ENCODE measurements at places on chromosomes 3 and 15. TPM values are rescaled to one million over a fixed set of nuclear protein-coding genes. Genes with fewer than 3 reads are reported as not detected.

DNA sequence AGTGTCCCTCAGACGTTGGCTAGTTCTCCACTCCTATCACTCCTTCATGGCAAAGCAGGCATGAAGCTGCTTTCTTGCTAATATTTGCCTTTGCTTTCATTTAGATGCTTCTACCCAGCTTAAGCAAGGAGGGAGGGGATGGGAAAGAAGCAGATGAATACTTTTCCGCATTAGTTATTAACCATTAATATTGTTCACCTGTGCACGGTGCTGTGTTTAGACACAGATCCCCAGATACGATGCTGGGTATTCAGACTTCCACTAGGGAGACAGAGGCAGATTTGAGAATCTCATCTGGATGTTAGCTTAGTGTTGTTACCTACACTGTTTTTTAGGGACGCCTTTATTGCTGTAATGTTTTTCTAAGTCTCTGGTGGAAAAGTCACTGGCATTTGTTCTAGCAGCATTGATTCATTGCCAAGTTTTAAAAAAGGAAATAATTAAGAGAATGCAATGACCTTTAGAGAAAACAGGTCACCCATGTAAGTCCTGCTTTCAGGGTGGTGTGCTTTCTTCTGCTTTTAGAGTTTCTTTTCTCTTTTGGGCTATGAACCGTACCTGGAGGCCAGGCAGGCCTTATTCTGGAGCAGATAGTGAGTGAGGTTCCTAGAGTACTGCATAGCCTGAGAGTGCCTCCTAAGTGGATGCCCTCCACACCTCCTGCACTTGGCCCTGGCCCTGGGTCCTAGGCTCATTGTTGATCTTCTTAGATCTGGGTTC lies 55.5 kb downstream of the MYZAP start:
- DNase-seq, result no peak

GRCh38 chr15:42421376-42421775 lies 62.1 kb downstream of the CAPN3 start:
- no peak for DNase-seq

- DNase-seq, result no peak
Measured at GRCh38 chr3:61872077-61872706, 310.8 kb downstream of the PTPRG start.

GRCh38 chr3:12679468-12679867 lies 15.6 kb upstream of the RAF1 start:
- DNase-seq, result no peak

- no peak for DNase-seq
Measured at GRCh38 chr3:101950510-101950909, 101.2 kb downstream of the NFKBIZ start.

DNA sequence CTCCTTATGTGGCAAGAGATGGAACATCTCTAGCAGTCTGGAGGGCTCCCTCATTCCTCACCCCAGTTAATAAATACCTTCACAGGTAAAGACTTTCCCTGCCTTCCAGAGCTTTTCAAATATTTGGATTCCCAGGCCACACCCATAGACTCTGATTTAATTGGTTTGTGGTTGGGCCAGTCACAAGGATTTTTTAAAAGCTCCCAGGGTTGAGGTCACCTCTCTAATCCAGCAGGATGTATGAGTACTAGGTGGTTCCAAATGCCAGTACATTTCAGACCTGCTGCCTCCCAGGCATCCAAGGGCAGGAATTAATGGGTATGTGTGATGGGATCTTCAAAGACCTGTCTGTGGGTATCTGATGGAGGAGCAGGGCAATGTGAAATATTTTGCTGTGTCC lies 312.8 kb downstream of the CLSTN2 start:
- no peak for DNase-seq

GRCh38 chr15:74402873-74403587 lies 30.7 kb downstream of the SEMA7A start:
- DNase-seq, result no peak

DNA sequence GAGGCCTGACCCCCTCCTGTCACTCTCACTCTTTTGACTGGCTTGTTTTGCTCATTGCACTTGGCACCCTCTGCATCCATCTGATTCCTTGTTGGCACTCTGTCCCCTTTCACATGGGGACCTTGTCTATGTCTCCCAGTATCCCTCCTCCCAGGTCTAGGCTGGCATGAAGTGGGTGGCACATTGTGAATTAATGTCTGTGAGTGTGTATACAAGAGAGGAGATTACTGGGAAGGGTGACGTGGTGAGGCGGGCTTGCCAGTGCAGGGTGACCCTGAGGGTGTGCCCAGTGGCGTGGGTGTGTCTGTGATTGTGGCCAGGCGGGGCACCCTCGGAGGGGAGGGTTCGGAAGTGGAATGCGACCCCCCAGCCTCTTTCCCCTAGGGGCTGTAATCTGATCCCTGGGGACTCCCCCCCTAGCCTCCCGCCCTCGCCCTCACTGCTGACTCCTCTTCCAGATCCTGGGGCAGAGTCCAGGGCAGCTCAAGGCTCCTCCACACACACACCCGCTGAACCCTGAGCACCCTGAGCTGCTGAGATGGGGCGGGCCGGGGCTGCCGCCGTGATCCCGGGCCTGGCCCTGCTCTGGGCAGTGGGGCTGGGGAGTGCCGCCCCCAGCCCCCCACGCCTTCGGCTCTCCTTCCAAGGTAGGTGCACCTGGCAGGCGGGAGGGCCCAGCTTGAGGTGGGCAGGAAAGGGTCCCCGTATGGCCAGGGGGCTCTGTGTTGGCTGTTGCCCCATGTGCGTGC lies at the start of gene SEMA3B:
TSS of gene SEMA3B (plus strand) at position 445 of the 749 bp plus-strand sequence. CDS start at position 539, 94 bp downstream.
- no peak for DNase-seq

- DNase-seq, result no peak
Measured at GRCh38 chr3:50484722-50485121, 18.7 kb downstream of the CACNA2D2 start.

DNA sequence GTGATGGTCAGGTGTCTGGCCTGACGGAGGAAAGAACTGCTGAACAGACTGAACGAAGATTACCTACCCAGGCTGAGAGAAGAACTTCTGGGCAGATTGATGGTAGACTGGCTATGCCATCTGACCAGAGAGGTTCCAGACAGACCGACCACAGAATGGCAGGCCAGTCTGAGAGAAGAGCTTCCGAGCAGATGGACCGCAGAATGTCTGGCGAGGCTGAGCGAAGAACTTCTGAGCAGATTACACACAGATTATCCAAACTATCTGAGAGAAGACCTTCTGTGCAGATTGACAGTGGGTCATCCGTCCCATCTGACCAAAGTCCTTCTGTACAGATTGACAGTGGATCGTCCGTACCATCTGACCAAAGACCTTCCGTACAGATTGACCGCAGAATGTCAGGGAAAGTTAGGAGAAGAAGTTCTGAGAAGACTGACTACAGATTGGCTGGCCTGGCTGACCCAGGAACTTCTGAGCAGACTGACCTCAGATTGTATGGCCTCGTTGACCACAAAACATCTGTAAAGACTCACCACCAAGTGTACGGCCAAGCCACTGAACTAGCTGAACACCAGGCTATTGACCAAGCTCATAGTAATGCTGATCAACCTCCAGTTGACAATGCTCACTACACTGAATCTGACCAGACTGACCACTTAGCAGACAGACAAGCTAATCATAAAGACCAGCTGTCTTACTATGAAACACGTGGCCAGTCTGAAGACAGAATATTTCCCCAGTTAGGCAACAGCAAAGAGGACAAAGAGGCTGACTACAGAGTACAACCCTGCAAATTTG lies 812 bp downstream of the TEX55 start:
- DNase-seq, result no peak

DNA sequence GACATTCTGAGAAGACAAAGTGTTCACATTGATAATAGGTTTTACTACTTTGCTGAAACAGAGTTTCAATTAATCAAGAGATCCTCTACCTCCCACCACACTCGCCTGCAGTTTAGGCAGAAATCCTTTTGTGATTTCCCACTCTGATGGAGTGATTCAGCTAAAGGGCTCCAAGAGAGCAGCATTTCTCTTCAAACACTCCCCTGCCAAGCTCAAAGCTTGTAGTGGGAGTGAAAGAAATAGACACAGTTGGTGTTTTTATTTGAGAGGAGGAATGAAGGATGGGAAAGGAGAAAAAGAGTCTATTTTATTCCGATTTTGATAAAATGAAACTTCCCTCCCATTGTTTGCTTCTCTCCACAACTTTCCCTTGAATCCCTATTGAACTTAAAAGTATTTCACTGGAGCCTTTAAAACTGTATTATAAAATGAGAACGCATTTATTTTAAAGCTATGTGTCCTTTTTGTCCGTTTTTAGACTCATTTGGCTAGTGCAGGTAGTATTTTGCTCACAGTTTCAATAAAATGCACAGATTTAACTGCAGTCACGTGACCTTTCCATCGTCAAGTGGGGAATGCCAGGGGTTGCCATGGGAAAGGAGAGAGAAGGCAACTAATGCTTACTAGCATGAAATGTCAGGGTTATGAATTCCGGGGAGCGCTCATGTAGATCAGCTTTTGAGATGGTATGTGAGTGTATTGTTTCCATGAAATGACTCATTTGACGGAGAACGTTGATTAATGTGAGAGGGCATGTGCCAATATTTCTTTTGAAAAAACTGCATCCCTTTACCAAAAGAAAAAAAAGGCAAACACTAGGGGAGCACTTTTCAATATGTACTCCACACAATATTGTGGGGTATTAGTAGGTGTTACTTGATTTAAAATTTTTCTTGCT lies 7.7 kb upstream of the OSBPL11 start:
- peak; percentile 41 for DNase-seq

- no peak for DNase-seq
Measured at GRCh38 chr3:166531730-166532129, 694.5 kb upstream of the BCHE start.

GRCh38 chr15:65971741-65971995 lies 102.4 kb downstream of the RAB11A start:
- DNase-seq, result no peak

GRCh38 chr3:106428565-106428994 lies 559.8 kb upstream of the CBLB start:
- DNase-seq, result no peak

- DNase-seq, result no peak
Measured at GRCh38 chr3:87625876-87626275, 349.5 kb upstream of the POU1F1 start.

DNA sequence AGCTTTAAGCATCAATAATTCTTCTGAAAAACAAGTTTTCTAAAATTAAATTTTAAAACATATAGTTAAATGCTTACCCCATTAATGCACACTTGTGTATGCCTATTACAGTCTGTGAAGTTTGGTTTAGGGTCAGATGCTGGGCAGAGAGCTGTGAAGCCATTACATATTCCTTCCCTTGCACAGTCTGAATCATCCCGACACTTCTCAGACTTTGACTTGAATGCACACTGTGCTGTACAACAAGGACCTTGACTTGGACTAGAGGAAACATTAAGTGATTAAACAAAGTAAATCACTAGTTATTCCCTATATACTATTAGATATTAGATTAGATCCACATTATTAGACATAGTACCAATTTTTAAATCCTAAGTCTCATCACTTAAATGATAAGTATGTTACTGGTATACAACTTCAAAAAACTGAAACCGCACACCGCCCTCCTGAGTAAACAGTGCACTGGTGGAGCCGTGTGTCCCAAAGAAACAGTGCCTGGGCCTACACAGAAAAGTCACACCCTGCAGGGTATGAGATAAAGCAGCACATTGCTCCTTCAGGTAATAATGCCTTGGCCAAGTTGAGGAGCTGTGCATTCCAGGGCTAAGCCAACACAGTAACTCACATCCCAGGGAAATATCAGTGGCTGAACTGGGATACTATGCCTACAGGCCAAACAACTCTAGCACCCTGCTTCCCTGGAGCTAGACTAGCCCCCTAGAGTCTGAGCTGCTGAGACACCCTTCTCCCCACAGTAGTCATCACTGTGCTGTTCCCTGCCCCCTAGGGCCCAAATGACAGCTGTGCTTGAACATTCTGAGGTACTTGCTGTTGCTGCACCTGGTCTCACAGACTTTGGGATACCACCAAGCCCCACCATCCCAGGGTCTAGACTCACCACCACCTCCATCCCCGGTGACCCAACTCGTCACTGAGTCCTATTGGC lies 137.5 kb downstream of the ADAM10 start:
- DNase-seq, result no peak

- DNase-seq, result peak; percentile 47
Measured at GRCh38 chr3:178325330-178325729, 210.9 kb upstream of the KCNMB2 start.

DNA sequence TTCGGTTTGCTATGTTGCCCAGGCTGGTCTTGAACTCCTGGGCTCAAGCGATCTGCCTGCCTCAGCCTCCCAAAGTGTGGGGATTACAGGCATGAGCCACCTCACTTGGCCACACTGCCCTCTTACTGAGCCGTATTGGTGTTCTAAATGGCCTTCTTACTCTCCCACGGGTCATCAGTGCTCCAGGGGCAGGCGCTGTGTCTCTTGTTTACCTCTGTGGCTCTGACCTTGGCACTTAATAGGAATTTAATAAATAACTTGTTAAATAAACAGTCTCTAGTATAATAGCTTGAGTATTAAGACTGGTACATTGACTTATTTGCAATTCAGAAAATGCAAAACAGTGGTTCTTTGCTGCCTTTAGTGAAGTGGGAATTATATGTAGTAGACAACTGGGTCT lies 13.7 kb downstream of the FLNB start:
- no peak for DNase-seq

GRCh38 chr3:122615303-122615702 lies 37.9 kb downstream of the PARP15 start:
- DNase-seq, result no peak

DNA sequence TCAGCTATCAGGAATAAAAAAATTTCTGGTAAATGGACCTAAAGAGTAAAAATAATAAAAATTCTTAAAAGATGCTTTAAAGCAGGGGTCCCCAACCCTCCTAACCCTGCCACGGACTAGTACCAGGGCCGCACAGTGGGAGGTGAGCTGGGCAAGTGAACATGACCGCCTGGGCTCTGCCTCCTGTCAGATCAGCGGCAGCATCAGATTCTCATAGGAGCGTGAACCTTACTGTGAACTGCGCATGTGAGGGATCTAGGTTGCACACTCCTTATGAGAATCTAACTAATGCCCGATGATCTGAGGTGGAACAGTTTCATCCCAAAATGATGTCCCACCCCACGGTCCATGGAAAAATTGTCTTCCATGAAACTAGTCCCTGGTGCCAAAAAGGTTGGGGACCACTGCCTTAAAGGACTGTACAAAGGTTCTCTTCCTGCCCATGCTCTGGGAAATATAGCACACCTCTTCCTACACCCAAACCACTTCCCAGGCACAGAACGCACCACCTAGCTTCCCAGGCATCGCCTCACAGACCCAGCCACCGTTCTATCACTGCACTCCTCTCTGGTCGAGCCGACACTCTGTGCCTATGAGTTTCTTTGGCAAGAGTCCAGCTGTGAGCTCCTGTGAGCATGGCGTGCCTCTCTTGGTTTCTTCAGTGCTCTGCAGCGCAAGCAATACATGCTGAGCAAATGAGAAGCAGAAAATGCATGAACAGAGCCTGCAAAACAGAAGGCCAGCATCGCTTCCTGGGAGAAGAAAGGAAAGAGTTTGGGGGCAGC lies 104.9 kb downstream of the OCA2 start:
- DNase-seq, result no peak

- DNase-seq, result no peak
Measured at GRCh38 chr3:37579181-37579580, 282.5 kb upstream of the CTDSPL start.

The CLDND1 gene
- 181 TPM for polyA plus RNA-seq

The COX5A gene
- polyA plus RNA-seq, result 192 TPM

The GOLGA6B gene
- polyA plus RNA-seq, result 0.77 TPM

The GNAT1 gene
- not detected for polyA plus RNA-seq

The PRICKLE2 gene
- polyA plus RNA-seq, result 20.3 TPM

The ST8SIA2 gene
- 4.3 TPM for polyA plus RNA-seq

The ZNF774 gene
- 3.5 TPM for polyA plus RNA-seq

The CDCP1 gene
- 1.2 TPM for polyA plus RNA-seq

The IMPG2 gene
- 0.64 TPM for polyA plus RNA-seq
